ENCODE measurements at places on chromosomes 1 and 21.

GRCh38 chr1:226082959-226083301, 20.4 kb downstream of the H3-3A start:
- DNase-seq, result peak; percentile 42

DNA sequence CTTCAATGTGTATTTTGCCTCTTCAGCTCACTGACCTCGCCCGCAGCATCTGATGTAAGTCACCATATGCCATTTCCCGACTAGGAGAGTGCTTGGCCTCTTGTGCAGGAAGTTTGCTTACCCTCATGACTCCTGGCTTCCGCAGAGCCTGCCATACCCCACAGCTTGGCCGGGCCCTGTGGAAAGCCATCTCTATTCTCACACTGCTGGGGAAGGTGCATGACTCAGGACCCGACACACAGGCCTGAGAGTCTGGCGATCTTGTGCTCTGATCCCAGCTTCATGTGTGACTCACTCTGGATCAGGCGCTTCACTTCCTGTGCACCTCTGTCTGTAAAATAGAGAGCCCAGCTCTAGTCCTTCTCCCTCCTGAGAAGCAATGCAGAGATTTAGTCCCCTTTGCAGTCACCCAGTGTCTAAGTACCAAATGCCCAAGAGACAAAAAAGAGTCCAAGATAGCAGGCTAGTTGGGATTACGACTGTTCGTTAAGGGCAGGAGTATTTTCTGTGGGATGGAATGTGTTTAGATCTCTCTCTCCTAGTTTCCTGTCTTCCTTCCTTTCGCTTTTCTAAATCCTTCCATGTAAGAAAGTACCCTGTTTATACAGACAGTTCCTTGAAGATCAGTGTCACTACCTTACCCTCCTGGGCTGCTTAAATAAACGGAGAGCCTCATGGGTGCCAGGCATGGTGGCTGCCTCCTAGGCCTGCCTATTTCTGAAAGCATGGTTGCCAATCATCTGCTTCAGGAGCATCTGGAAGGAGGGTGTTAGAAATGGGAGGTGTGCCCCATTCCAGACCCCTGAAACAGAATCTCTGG, 62.8 kb upstream of the KIF26B start:
- DNase-seq, result peak; percentile 92

DNA sequence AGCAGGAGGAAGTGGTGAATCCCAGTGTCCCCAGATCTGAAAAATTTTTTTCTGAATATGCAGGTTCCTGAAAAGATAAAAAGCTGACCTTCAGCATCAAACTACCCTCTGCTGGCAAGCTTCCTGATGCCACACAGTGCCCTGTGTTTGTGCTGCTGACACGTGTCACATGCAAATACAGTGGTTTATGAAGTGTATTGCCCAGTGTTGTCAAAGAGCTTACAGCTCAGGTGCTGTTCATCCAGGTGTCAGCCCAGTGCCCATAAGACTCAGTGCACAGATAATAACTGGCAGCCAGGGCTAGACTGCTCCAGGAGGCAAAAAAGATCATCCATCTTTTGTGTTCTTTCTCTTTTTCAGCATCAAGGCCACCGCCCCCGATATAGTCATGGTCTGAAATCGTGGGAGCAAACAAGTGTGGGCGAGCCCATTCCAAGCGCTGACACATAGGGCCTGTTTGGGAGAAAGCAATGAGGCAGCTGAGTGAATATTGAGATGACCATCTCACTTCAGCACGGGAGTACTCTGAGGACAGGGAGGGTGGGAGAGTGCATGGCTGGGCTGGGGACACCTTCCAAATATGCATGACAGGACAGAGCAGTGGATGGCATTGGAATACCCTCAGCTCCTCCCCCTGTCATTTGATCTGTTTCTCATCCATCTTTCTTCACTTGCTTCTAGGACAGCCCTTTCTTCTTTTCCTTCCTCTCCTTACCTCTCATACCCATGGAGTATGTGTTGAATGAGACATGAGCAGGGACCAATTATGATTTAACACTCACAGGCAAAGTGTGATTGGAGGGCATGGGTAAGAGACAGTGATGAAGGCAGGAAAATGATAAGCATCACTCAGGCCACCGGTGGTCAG, 6.4 kb upstream of the KCNK1 start:
- DNase-seq, result peak; percentile 78

DNA sequence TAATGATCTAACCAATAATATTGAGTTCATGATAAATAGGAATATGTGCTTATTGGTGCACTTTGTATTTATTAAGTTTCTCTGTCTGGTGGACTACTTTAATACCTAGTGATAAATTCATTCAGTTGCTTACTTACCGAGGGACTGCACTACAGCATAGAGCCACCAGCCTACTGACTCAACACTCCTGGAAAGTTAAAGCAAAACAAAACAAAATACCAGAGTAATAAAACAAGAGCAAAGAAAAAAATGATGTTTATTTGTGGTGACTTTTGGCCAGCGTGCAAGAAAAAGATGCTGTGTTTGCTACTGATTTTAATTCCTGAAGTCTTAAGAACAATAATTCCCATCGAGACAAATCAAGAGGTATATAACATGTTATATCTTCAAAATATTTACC, 586.3 kb downstream of the PLA2G4A start:
- DNase-seq, result no peak

GRCh38 chr1:115829947-115830346, 11.0 kb downstream of the NHLH2 start:
- DNase-seq, result no peak

DNA sequence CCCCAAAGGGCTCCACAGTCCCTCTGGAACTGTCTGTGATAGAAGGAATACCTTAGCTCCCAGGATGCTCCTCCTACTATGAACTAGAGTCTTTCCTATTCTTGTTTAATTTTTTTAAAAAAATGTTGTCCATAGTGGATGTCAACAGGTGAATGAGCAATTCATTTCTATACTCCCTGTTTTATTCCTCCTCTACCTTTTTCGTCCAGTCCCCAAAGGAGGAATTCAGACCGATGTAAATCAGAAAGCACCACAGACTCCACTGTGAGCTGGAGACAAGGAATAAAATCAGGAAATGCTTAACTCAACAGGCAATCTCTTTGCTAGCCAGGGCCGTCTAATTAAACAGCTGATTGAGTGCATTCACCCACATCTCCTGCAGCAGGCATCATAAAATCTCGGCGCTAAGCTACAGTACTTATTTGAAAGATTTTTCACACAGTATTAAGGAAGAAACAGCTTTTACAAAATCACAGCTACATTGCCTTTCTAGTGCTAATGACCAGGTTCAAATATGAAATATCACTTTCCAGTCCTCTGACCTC, 381.6 kb downstream of the SIPA1L2 start:
- DNase-seq, result no peak

GRCh38 chr1:44632598-44632997, 41.7 kb downstream of the TMEM53 start:
- DNase-seq, result no peak

DNA sequence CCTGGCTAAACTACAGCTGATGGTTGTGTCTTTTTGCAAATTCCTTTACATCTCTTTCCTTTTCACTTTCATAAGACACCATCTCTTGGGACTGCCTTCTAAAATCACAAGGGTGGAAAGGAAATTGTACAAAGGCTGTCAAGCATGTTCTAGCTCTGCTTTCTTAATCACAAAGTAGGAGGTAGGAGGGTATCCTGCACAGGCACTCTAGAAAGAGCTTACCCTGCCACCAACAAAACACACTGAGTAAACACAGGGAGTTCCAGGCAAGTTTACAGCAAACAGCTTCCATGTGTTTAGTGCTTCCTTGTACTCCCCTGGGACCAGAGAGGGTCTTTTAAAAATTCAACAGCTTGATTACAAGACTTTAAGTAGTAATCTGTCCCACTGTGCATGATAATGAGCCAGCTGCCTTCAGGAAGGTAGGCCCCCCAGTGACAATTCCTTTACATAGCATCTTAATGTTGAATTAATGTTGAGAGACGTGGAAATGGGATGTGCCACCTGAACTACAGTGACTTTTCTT, 2.4 kb downstream of the PLPP3 start:
- DNase-seq, result peak; percentile 14

DNA sequence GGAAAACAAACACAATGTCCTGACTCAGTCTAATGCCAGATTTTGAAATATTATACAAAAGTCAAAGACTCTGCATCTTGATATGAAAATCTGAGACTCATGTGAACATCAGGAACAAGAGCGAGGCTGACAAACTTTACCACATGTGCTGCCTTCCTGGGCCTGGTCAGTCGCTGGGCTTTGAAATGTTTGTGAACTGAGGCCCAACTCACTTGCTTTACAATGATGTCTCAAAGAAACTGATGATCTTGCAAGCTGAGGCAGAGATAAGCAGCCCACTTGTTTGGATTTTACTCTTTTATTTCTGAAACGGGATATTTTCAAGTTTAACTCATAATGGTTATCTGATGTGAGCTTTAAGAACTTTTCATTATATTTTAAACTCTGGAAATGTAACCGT, 2.1 kb downstream of the BCAR3 start:
- no peak for DNase-seq

GRCh38 chr1:12811409-12811784, 19.8 kb downstream of the PRAMEF11 start:
- no peak for DNase-seq

DNA sequence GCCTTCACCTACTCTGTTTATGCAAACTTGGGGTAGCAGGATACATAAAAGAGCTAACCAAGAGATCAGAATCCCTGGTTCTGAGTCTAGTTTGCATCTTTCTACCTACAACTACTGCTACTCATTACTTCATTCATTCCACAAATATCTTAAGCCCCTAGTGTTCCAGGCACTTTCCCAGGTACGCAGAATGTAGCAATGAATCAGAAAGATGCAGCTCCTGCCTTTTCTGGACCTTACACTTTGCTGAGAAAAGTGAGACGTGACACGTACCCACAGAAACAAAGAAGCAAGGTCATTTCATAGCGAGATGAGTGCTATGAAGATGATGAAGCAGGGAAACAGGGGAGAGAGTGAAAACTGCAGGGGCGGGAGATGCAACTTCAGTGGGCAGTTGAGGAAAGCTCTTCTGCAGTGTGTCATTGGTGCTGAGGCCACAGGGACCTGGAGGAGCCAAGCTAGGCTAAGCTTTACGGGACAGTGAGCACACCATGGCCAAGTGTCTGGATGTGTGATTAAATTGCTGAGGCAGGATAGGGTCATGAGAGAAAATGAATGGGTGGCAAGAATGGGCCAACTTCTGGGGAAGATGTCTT, 167.9 kb downstream of the TNFSF18 start:
- DNase-seq, result no peak

- no peak for DNase-seq
These were observed 56.7 kb downstream of the UCK2 start for GRCh38 chr1:165884009-165884689.

DNA sequence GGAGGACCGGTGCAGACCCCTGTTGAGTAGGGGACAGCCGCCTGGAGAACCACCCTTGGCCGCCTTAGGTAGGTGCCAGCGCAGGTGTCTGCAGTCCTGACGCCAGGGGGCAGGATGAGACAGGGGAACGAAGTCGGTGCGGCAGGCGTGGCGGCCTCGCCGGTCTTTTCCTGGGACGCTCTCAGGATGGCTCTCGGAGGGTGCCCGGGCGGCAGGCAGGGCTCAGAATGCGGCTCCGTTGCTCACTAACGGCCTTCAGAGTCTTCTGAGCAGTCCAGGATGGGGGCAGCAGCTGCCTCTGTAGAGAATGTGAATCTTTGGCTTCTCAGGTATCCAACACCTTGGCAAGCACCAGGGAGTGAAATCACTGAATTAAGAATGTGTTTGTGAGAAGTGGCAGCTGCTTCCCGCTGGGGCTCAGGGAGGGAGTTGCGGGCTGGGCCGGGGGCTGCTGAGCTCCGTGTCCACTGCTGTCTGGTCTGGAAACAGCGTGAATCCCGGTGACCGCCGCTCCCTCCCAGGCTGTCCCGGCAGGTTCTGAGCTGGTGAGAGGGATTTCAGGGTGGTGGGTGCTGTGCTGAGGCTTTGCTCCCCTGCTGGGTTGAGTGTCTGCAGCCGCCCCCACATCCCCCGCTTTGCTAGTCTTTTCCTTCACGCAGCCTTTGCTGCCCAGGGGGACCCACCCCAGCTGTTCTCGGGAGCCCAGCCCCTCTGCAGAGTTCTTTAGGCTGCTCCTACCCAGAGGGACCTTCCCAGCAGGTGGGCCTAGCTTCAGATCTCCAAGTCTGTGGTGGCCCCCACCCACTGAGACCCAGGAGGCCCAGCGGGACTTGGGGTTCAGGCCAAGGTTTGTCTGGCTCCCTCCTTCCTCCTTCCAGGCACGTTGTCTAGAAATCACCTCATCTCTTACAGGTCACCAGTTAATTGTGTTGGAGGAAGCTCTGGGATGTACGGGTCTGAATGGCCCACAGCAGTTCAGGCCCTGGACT, 11.1 kb upstream of the C1orf174 start:
- peak; percentile 52 for DNase-seq
